T-helper 17 cell (primary cell): ENCODE measurements at places on chromosomes 12 and 14.
A peak's percentile ranks its signal among the peaks of the same experiment; 100 is the strongest.

GRCh38 chr12:39227218-39227617 lies 215.7 kb downstream of the KIF21A start:
- DNase-seq, result no peak

DNA sequence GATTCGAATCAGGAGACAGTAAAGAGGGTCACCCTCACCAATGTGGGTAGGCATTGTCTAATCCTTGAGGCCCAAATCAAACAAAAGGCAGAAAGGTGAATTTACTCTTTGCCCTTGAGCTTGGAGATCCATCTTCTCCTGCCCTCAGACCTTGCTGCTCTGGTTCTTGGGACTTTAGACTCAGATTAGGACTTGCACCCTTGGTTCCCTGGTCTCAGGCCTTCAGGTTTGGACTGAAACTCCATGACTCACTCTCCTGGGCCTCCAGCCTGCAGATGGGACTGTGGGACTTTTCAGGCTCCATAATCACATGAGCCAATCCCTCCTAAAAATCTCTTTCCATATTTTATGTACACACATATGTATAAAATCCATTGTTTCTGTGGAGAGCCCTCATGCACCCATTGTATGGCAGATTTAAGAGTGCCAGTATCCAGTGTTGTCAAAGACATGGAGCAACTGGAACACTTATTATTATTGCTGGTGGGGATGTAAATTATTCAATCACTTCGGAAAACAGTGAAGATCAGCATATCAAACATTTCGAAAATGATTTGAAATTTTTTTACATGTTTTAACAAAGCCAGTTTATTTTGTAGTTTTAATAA lies 48.7 kb downstream of the EID3 start:
- DNase-seq, result no peak

DNA sequence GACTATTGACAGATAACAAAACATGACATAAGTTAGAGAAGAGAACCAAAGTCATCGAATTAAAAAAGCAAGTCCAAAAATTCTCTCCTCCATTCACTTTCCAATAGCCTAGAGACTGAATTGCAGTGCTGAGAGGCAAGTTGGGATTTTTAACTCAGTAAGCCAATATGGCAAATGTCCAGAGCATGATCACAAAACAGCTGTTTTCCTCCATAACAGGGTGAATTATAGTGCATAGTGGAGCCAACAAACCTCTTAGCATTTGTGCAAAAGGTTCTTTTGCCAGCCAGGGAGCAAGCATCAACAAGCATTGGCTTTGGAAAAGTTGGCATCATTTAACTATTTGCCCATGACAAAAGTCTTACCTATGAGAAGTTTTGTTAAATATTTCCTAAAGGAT lies 458.8 kb upstream of the NOVA1 start:
- DNase-seq, result no peak

DNA sequence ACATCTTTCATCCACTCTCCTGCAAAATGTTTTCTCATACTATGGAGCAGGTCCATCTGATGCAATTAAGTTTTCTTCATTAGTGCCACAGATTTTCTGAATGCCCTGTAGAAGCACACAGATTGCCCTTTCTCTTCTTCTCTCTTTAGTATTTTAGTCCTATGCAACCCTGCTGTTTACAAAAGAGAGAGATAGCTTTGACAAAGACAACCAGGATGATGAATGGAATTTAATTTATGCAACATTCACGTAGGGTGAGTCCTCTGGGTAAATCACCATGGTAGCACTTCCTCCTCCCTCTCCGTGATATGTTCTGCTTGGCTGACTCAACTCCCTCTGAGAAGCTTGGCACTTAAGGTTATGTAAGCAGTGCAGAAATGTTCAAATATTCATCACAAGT lies 400.9 kb upstream of the PDE3A start:
- DNase-seq, result no peak

GRCh38 chr12:110739894-110740293 lies 2.8 kb downstream of the PPP1CC start:
- DNase-seq, result no peak

GRCh38 chr12:52130711-52131110 lies 51.2 kb downstream of the SMIM41 start:
- no peak for DNase-seq

- DNase-seq, result no peak
Observed at GRCh38 chr12:106841510-106842302, 67.2 kb downstream of the RIC8B start.

DNA sequence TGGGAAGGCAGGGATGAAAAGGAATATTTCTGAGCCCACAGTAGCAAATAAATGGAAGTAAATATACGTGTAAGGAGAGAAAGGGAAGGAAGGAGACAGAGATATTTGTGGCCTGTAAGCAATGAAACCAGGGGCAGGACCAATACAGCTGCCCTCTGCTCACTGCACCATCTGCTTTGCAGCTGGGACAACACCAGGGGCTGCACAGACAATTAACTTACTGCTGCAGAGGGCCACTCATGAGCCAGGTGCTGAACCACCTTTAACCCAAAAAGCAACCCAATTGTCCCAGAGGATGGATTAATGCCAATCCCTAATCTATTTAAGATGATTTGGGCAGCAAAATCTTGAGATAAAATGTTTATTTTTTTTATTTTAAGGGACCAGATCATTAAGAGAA lies 30.6 kb upstream of the TMX1 start:
- no peak for DNase-seq

GRCh38 chr14:60003991-60004390 lies 84.0 kb downstream of the LRRC9 start:
- no peak for DNase-seq

GRCh38 chr12:31742891-31743290 lies 14.1 kb upstream of the AMN1 start:
- DNase-seq, result no peak

DNA sequence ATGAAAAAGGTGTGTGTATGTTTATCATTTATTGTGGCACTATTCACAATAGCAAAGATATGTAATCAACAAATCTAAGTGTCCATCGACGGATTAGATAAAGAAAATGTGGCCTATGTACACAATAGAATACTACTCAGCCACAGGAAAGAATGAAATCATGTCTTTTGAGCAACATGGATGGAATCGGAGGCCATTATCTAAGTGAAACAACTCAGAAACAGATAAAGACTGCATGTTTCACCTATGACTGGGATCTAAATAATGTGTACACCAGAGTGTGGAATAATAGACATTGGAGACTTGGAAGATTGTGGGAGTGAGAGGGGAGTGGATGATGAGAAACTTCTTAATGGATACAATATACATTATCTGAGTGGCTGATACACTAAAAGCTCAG lies 44.0 kb downstream of the CCER1 start:
- no peak for DNase-seq

DNA sequence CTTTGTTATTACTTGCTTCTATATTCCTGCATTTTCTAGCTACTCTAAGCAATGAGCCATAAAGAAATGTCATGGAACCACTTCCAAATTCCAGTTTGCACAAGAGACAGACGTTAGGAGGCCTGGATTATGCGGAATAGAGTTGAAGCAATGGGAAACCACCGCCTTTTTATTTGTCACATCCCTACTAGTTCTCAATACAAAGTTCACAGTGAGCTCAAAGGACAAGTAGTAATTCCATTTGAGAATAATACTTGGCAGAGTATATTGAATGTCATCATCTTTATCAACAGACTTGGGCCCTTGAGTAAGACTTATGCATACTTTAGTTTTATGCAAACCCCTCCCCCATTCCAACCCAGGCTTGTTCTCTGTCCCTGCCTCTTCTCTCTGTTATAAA lies 3.7 kb upstream of the SLC15A5 start:
- no peak for DNase-seq

DNA sequence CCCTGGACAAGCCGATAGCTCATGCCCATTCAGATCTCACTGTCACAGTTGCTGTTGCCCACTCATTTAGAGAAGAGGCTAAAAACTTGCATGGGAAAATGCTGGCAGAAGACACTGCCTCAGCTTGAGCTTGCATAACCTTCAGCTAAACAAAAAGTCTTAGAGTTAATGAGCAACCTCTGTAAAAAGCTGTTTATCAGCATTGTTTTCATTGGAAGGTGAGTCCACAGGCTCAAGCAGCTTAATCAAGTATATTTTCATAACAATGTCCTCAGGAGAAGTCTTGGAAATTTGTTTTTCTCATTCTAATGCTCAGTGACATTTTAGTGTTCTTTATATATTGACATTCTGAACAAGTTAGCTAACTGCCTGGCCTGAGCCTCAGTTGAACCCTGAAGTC lies 872.9 kb downstream of the TMTC2 start:
- DNase-seq, result no peak

DNA sequence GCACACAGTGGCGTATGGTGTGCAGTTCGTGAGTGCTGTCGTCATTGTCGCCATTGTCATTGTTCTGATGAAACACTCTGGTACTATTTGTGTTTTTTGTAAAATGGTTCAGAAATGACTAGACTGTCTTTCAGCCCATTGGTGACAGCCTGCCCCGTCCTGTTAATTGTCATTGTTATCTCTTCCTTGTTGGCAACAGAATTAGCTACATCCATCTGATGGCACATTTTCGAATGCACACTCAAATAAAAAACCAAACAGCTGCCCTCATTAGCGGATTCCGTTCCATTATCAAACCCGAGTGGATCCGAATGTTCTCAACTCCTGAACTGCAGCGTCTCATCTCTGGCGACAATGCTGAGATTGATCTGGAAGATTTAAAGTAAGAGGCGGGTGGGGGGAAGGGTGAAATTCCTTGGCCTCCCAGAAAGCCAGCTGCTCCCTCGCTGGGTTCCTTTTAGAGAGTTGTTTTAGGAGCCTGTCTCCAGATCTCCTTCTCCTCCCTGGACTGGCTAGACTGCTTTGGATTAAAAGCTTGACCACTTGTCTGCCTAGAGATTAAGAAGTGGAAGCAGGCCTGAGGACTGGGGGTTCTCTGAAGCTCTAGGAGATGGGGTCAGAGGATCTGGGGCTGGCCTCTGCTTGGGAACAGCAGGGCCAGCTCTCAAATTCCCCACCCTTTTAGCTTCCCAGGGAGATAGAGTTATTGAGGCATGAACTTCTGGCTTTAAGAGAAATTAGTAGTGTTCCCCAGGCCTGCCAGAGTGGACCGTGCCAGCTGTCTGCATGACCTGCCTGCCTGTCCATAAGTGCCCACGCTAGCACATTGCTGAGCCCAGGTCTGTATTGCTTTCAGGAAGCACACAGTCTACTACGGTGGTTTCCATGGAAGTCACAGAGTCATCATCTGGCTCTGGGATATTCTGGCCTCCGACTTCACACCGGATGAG lies 43.3 kb downstream of the MMAB start:
- no peak for DNase-seq

- peak; percentile 4 for DNase-seq
Observed at GRCh38 chr14:32078023-32078857, 1.1 kb downstream of the ARHGAP5 start.

DNA sequence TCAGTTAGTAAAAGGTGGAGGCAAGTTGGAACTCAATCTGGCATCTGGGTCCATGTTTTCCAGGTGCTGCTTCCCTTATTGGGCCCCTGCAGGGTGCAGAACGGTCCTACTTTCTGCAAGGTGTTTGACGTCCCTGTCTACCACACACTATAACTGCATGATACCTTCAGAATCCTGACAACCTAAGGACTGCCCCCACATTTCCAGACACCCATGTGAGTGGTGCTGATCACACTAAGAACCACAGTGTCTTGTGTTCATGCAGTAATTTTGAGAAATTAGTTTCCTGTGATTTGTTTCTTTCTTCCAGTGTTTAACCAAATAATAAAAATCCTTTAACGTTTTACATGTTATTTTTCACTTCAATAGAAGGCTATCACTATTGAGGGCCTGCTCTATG lies 121.1 kb upstream of the MDM1 start:
- no peak for DNase-seq

- peak; percentile 77 for DNase-seq
Observed at GRCh38 chr14:63727736-63728728, at the start of gene SGPP1. Gene SGPP1 (minus strand): TSS chr14:63728065. CDS start chr14:63727944, 121 bp downstream.

- DNase-seq, result no peak
Observed at GRCh38 chr12:75818863-75819262, 212.7 kb downstream of the PHLDA1 start.

DNA sequence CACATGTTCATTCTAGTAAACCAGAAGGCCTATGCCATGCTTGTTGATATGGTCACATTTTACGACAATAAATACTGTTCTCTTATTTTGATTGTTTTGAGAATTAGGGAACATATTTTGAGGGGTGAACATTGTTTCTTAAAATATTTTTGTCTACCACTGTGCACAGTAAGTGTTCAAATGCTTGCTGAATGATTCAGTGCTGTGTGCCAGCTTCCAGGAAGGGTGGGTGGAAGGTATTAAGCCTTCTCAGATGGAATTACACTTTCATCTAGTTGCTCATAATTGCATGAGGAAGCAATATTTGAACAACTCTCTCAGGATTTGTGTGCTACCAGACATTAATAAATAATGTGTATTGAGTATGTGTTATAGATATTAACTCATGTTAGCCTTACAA lies 15.5 kb upstream of the TMX1 start:
- no peak for DNase-seq

GRCh38 chr14:23727566-23728335 lies 91.6 kb downstream of the DHRS2 start:
- DNase-seq, result no peak

GRCh38 chr12:45379261-45379660 lies 163.4 kb downstream of the ANO6 start:
- no peak for DNase-seq

DNA sequence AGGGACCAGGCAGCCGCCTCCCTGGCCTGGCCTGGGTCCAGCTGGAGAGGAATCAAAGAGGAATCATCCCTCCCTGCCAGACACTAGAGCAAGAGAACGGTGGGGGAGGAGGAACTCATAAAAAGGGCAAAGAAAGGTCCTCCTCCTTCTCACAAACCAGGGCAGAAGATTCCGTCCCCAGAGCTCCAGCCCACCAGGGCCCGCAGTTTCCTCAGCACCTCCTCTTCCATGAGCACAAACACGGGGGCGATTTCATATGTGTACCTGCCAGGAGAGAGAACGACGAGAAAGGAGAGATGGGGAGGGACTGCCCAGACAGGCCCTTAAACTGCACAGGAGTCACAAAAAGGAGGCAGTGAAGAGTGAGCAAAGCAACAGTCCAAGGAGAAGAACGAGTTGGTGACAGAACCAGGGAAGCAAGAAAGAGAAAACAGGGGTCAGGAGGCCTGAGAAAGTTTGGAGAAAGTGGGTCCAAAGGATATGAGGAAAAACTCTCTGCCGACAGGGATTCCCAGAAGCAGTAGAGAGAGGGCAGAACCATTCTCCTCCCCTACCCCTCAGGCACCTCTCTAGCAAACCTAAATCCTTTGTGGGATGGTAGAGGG lies 8.7 kb upstream of the ZNF740 start:
- no peak for DNase-seq

GRCh38 chr12:17304503-17305347 lies 698.8 kb upstream of the LMO3 start:
- DNase-seq, result no peak
